ENCODE measurements at places on chromosomes 2 and 18.
A peak's percentile ranks its signal among the peaks of the same experiment; 100 is the strongest.

DNA sequence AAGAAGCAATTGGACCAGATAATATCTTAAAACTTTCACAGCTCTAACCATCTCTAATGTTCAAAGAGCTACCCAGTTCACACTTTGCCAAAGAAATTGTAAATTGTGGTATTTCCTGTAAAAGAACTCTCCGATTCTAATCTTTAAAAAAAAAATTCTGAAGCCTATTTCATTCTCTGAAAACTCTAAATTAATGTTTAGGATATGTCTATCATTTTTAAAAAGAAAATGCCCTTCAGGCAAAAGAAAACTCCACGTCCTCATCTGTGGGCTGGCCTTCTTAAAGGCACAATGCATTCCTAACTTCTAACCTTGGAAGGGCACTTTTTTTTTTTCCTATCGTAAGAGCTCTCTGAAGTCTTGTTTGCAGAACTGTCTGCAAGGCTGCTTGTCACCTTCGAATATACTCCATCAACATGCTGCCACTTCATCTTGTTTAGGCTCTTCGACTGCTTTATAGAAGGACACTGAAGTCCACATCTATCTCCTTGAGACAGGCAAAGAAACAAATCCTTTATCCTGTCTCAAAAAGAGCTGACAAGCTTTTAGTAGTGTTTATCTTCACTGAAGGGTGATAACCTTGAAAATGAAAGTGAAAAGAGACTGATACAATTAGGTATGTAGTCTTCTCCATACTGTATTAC is 124.3 kb upstream of the SLC39A10 start:
- DNase-seq = peak; percentile 75

DNA sequence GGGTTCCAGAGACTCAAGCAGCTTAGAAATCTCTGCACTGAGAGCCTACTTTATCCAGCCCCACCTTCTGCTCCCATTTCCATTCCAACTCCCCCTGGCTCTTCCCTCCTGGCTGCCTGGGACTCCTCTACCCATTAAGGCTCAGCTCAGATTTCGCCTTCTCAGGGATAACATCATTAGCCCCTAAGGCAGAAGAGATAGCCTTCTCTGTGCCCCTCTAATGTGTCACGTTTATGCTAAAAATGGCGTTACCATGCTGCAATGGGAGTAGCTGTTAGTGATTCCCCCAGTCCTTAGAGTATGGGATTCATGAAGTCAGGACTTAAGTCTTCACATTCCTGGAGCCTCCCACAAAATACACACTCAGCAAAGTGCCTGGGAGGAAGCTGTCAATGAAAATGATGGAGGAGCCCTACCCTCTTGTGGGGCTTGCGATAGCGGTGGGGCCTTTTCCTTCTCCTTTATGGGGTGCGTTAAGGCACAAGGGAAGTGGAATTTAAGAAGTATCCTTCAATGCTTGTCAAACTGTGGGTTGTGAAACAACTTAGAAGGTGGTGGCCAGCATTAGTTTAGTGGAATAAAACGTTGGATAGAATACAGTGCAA is 144.7 kb upstream of the COPS8 start:
- no peak for DNase-seq

DNA sequence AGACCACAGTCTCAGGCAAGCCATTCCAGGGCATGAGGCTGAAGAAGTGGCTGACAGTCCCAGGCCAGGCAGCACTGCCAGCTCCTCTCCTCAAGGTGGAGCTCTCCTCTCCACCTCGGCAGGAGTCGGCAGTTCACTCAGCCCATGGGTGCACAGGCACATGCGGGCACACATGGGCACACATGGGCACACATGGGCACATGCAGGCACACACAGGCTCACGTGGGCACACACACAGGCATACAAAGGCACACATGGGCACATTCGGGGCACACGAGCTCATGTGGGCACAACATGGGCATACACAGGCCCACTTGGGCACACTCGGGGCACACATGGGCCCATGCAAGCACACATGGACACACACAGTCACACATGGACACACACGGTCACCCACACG is 65.3 kb upstream of the TAF1B start:
- DNase-seq = peak; percentile 22

DNA sequence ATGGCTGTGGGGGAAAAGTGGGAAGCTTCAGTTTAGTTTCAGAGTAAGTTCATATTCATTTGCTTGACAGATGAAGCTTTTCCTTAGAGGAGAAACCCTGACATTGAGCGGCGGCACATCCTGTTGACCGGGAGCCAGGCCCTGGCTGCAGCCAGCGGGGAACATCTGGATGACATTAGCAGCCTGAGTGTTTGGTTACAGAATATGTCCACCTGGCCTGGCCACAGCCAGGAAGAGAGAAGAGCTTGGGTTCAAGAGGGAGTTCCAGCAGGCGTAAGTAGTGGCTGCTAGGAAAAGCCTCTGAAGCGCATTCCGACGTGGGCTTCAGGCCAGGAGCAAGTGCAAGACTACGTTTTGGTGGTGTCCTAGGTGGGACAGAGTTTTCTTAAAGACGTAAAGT is 144.9 kb upstream of the MYCN start:
- no peak for DNase-seq

DNA sequence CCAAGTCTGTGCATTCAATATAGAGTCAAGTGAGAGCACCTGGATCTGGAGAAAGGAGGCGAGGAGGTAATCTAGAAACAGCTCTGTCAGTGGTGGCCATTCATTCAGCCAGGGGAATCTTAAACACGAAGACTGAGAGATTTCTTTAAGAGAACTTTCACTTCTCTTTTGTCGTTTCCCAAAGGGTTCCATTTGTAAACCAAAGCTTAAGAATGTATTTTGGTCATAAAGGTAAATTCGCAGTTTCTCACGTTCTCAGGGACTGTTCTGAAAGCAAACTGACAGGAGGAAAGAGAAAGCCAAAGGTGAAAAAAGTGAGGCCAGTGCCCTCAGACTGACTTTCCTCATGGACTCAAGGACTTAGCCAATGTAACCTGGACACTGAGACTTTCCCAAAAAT is 513.5 kb downstream of the CMPK2 start:
- no peak for DNase-seq

GRCh38 chr18:26133652-26134051 is at the start of gene PSMA8:
PSMA8 (plus strand) TSS chr18:26133869; CDS start chr18:26133966, 97 bp downstream.
- DNase-seq = peak; percentile 59

DNA sequence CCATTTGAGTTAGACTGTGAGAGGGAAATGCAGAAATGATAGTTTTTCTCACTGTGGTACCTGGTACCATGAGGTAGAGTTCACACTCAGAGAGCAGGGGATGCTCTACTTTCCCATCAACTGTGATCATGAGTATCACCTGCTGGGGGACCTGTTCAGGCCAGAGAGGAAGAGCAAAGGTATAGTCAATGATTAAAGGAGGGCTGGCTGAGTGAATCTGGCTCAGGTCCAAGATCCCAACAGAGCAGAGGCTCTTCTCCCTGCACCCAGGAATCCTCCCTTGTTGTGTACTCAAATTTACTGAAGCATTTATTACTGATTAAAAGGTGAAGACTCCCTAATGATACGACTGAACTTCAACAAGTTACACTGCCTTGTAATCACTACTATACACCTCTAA is 104.6 kb upstream of the CHRNA1 start:
- DNase-seq = no peak

DNA sequence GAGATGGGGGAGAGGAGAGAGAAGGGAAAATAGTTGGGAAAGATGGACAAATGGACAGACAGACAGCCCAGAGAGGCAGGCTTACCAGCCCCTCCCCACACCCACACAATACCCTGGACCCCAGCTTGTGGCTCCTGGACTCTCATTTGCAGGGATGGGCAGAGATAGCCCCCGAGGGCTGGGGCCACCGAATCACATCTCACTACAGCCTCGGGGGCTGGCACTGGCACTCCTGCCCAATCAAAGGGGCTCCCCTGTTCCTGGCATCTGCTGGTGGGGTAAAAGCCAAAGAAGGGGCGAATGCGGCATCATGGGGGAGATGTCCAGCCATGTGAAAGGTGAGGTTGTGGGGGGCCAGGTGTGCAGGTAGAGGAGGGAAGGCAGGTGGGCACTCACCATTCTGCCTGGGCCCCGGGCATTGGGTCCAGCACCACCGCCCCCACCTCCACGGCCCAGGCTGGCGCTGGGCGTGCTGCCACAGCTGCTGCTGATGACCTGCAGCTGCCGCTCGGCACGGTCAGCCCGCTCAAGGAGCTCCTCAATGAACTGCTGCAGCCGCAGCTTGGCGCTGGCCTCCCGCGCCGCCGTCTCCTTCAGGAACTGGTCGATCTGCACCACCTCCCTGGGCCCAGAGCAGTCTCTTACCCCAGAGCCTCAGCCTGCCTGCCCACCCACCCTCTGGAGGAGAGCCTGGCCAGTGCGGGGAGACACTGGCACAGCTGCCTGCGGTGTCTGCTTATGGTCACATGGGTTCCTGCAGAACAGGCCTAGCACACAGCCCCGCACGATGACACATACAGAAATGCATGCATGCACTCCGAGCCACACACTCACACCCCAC is 18.0 kb downstream of the FBXO41 start:
- no peak for DNase-seq
